Fibroblast of lung (primary cell): ENCODE measurements at places on chromosomes 1 and 21. TPM values are rescaled to one million over a fixed set of nuclear protein-coding genes. Genes with fewer than 3 reads are reported as not detected.

DNA sequence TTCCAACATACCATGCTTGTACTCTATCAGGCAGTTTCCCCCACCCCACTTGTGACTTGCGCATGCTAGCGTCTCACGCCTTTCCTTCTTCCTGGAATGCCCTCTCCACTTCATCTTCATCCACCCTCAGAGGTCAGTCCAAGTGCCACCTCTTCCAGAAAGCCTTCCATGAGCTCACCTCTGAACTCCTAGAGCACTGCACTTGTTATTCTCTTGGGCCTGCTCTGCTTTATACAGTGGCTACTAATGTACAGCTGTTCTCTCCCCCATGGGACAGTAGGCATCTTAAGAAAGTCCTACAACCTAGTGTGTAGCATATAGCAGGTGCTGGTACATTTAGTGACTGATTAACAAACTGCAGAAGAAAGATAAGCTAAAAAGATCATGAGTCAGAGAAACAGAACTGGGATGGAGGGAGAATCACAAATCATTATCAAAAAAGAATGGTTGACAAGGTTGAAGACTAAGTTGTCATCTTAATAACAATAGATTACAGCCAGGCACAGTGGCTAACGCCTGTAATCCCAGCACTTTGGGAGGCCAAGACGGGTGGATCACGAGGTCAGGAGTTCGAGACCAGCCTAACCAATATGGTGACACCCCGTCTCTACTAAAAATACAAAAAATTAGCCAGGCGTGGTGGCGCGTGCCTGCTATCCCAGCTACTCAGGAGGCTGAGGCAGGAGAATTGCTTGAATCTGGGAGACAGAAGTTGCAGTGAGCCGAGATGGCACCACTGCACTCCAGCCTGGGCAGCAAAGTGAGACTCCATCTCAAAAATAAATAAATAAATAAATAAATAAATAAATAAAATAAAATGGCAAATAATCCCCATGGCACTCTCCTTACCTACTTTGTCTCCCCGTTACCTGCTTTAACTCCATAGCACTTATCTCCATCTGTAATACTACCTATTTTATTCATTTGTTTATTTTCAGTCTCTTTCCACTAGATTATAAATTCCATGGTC is 16.3 kb upstream of the TSPAN1 start:
- peaks cover 5% of the 10 kb centered on the region for H3K27me3 ChIP-seq
- no peak overlapping the region for H3K27ac ChIP-seq
- DNase-seq: no peak
- no peaks in the 10 kb centered on the region for H3K36me3 ChIP-seq
- H3K4me3 ChIP-seq: no peak overlapping the region

DNA sequence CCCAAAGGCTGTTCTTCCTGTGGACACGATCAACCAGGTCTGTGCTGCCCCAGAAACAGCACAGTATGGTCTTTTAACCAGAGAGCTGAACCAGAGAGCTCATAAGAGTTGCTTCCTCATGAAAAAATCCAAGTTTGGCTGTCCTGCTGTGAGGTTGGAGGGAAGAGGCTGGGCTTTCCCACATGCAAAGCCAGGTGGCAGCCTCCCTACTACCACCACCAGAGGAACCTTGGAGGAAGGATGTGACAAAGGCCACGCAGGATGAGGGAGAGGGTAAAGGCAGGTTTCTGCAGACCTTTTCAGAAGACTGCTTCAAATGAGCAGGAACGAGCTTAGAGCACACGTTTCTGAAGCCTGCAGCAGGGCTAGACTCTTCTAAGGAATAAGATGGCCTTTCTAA is 27.1 kb downstream of the FAM78B start:
- no peak overlapping the region for H3K4me3 ChIP-seq
- no peak for DNase-seq
- no peaks in the 10 kb centered on the region for H3K4me1 ChIP-seq
- H3K27ac ChIP-seq: no peak overlapping the region

DNA sequence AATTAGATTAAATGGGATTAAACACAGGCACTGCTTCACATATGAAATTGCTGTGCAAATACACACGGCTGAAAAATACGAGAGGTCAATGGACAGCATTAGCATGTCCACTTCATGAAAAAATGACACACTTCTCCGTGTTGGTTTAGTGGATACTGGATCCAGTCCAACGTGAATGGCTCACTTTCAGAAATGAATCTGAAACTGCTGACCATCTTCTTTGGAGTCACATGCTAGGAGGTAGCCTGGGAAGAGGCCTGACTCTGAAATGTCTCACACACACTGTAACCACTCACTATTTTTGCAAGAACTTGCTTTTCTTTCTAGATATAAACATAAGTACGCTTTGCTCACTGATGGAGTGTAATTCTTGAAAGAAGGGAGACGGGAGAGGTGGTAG is 127.3 kb downstream of the HLCS start:
- H3K4me3 ChIP-seq: no peak overlapping the region
- H3K27ac ChIP-seq: no peak overlapping the region
- peak; percentile 66 for DNase-seq

GRCh38 chr1:44237721-44238457 is 24.6 kb downstream of the DMAP1 start:
- H3K36me3 ChIP-seq: no peaks in the 10 kb centered on the region
- peaks cover 12% of the 10 kb centered on the region for H3K4me1 ChIP-seq
- DNase-seq: peak; percentile 12
- H3K27ac ChIP-seq: no peak overlapping the region

DNA sequence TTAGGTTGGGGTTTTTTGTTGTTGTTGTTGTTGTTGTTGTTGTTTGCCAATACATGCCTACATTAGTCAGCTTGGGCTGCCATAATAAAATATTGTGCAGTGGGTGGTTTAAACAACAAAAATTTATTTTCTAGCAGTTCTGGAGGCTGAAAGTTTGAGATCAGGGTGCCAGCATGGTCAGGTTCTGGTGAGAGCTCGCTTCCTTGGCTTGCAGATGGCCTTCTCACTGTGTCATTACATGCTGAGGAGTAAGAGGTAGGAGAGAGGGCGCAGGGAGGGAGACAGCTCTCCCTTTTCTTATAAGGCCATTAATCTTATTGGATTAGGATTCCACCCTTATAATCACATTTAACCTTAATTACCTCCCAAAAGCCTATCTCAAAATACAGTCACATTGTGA is 52.7 kb downstream of the DIRAS3 start:
- H3K27me3 ChIP-seq: no peaks in the 10 kb centered on the region
- no peak for DNase-seq
- no peak overlapping the region for H3K4me3 ChIP-seq
- H3K4me1 ChIP-seq: no peaks in the 10 kb centered on the region
- no peak overlapping the region for H3K27ac ChIP-seq
- no peaks in the 10 kb centered on the region for H3K36me3 ChIP-seq

GRCh38 chr1:189205863-189206262 is 1271.8 kb downstream of the BRINP3 start:
- H3K27me3 ChIP-seq: no peaks in the 10 kb centered on the region
- H3K27ac ChIP-seq: no peak overlapping the region
- peak; percentile 17 for DNase-seq
- H3K4me3 ChIP-seq: no peak overlapping the region
- no peaks in the 10 kb centered on the region for H3K4me1 ChIP-seq

DNA sequence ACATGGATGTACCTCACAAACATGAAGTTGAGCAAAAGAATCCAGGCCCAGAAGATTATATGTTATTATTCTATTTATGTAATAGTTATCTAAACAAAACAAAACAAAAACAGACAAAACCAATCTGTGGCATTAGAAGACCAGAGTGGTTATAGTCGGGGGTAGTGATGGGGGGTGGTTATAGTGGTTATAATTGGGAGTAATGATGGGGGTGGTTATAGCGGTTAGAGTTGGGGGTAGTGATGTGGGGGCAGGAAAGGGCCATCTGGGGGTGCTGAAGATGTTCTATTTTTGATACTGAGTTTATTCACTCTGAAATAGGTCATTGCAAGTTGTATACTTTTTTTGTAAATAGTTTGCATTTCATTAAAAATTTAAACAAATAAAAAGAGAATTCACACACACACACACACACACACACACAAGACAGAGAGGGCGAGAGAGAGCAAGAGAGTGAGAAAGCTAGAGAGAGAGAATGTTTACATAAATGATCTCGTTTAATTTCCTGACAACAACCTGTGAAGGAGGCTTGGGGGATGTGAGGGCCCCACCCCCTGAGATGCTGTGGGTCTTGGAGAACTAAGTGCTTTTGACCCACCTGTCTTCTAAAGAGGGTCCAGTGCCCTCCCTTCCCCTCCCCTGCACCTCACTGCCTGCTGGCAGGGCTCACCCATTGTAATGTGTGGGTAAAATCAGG is 37.4 kb downstream of the RHOU start:
- no peak overlapping the region for H3K4me3 ChIP-seq
- H3K27me3 ChIP-seq: no peaks in the 10 kb centered on the region
- no peak overlapping the region for H3K27ac ChIP-seq

DNA sequence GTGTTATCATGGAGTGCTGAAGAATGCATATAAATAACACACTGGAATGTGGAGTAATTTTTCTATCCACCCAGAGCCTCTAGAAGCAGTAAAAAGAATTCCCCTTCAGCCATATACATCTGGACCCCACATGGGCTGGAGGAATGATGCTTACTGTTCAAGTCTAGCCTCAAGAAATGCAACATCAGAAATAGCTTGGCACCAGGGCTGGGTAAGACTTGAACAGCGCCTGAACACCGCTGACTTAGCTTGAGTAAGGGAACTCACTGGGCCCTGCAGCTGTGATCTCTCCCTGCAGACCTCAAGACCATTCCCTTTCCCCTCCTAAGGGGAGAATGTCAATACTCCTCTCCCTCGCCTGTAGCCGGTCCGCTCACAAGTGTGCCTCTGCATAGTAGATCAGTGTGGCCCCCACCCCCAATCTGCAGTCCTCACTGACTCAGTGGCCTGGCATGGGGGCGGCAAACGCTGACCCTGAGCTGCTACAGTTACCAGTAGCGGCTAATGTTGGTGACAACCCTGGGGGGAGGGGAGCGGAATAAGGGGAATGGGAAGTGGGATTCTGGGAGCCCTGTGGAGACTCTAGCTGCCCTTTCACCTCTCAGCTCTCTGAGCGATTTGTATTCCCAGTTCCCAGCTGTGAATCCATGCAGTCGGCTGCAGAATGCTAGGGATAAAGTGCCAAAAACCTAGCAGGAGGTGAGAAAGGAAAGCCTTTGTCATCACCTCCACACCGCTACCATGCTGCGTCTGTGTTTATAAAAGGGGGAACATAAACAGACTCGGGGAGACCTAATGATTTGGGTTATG is 483.9 kb downstream of the DISC1 start:
- DNase-seq: peak; percentile 83
- no peak overlapping the region for H3K27ac ChIP-seq
- no peaks in the 10 kb centered on the region for H3K36me3 ChIP-seq
- H3K4me3 ChIP-seq: no peak overlapping the region
- H3K4me1 ChIP-seq: no peaks in the 10 kb centered on the region

The IKBKE gene
- 9.6 and 10.0 TPM in 2 replicates for total RNA-seq

DNA sequence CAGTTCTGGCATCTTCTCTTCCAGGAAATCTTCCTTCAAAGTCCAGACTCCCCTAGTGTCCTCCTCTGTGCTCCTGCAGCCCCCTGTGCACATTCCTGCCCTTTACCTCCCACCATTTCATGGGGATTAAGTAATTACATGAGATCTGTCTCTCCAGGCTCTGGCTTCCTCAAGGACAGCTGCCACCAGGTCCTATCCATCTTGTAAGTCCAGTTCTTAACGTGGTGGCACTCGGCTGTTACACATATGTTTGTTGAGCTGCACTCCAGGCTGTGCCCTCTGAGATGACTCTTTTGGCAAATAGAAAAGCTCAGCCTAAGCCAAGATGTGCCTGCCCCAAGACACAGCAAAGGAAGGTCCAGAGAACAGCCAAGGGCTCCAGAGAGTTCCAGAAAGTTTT is 57.4 kb upstream of the CAMK1G start:
- no peaks in the 10 kb centered on the region for H3K36me3 ChIP-seq
- no peak for DNase-seq
- H3K4me1 ChIP-seq: no peaks in the 10 kb centered on the region
- no peak overlapping the region for H3K4me3 ChIP-seq

DNA sequence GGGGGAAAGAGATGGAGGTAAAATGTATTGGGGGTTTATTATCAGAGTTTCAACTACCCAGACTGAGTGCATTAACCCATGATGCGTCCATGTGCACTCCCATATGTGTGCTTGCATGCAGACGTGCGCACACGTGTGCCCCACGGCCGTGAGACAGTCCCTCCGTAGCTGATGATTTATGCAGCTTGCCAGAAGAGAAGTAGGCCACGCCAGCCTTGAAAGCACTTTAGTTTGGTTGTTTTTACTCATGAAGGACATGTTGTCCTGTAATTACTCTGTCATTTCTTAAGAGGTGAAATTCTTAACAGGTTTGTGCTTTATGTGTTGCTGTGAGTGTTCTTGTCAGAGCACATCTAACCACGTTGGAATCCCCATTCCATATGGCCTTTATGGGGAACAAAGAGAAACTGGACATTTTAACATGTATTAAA is 467.8 kb downstream of the LMO4 start:
- DNase-seq: no peak
- no peaks in the 10 kb centered on the region for H3K36me3 ChIP-seq
- H3K4me1 ChIP-seq: peaks cover 3% of the 10 kb centered on the region
- no peak overlapping the region for H3K4me3 ChIP-seq
- H3K27me3 ChIP-seq: no peaks in the 10 kb centered on the region
- no peak overlapping the region for H3K27ac ChIP-seq

DNA sequence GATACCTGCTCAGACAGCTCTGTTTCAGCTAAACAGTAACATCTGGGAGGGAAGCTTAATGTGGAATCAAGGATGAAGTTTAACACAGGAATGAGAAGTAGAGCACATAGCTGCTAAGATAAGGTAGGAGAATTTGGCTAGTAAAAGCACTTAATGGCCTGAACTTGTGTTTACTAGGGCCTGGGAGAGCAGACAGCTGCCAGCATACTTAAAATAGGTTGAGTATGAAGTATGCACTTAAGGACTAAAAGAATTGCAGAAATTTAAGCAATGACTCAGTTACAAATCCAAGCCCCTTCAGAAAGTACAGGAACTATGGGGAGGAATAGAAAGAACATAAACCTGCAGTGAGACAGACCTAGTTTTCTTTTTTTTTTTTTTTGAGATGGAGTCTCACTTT is 53.0 kb downstream of the BACH1 start:
- no peak overlapping the region for H3K4me3 ChIP-seq
- H3K27me3 ChIP-seq: no peaks in the 10 kb centered on the region
- peak; percentile 42 for DNase-seq
- H3K36me3 ChIP-seq: peaks cover 4% of the 10 kb centered on the region

- H3K36me3 ChIP-seq: no peaks in the 10 kb centered on the region
- DNase-seq: peak; percentile 73
- no peaks in the 10 kb centered on the region for H3K27me3 ChIP-seq
- peaks cover 5% of the 10 kb centered on the region for H3K4me1 ChIP-seq
Measured at GRCh38 chr1:235093013-235093695, 35.5 kb downstream of the TOMM20 start.

GRCh38 chr1:19764848-19765247 is 34.9 kb downstream of the TMCO4 start:
- H3K36me3 ChIP-seq: no peaks in the 10 kb centered on the region
- no peaks in the 10 kb centered on the region for H3K27me3 ChIP-seq
- peaks cover 16% of the 10 kb centered on the region for H3K4me1 ChIP-seq
- DNase-seq: peak; percentile 86

DNA sequence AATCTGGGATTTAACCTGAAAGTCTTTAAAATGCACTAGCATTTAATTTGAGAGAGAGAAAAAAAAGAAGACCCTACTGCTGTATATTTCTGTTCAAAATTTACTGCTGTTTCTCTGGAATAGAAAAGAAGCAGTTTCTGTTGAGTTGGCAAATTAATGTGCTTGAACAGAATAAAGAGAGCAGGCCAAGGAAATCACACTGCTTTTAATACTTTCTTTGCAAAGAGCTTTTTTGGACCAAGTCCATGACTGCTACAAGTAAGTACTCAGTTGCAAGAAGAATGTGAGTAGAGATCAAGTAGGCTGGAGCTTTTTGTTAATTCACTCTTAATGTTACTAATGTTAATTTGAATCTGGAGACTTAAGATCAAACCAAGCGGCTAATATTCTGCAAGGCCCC is 336.2 kb upstream of the SGIP1 start:
- no peaks in the 10 kb centered on the region for H3K27me3 ChIP-seq
- H3K4me1 ChIP-seq: no peaks in the 10 kb centered on the region
- no peak overlapping the region for H3K4me3 ChIP-seq
- H3K27ac ChIP-seq: no peak overlapping the region
- no peaks in the 10 kb centered on the region for H3K36me3 ChIP-seq
- DNase-seq: no peak
